ENCODE measurements at places on chromosomes 13 and 19.

DNA sequence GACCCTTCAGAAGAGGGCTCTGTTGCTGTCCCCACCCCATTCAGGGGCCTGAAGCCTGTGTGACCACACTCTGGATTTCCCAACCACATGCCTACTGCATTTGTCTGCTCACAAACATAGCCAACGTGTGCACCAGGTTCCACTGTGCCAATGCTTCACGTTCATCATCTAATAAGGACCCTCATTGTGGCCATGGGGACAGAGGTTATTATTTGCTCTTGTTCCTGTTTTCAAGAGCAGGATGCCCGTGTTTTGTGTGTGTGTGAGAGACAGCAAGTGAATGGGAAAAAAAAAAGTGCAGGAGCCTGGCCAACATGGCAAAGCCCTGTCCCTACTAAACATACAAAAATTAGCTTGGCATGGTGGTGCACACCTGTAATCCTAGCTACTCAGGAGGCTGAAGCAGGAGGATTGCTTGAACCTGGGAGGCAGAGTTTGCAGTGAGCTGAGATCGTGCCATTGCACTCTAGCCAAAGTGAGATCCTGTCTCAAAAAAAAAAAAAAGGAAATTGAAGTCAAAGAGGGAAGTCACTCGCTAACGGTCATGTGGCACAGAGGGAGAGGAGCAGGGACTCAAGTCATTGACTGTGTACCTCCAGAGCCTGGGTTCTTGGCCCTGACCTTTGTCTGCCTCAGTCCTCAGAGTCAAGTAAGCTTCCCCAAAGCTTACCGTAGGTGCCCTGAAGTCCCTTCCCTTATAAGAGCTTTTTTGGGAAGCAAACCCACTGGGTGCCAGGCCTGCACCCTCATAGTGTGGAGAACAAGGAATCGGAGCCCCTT lies 6.9 kb downstream of the B3GNT8 start:
- peak; percentile 60 for DNase-seq

DNA sequence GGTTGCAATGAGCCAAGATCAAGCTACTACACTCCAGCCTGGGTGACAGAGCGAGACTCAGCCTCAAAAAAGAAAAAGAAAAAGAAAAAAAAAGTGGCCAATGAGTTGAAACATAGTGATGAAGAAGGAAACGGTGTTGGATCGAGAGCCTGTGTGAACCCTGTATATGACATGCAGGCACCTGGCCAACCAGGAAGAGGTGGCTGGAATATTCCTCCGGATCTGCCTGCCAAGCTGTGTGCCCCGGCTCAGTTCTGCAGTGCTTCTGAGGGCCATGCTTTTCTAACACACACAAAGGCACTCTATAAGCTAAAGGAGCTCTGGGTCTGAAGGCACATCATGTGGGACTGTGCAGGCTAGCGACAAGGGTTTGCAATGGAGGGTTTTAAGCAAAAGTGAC lies 3.7 kb upstream of the ZNF444 start:
- DNase-seq: no peak

GRCh38 chr13:107459430-107459829 lies 755.9 kb downstream of the LIG4 start:
- DNase-seq: no peak

- DNase-seq: no peak
Observed at GRCh38 chr19:41457241-41457640, 14.3 kb downstream of the ERICH4 start.

DNA sequence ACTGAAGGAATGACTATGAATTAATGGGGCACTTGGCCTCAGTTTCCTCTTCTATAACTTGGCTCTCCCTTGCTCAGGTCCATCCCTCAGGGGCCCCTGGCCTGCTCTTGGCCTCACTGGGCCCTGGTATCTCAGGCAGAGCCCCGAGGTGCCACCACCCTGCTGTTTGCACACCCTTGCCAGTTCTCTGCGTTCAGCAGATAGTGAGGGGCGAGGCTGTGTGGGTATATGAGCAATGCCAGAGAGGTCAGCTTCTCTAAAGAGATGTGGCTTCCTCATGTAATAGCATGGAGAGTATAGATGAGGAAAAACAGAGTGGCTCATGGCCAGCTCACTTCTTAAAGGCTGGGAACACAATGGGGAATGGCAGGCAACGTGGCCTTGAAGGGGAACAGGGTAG lies 76.1 kb downstream of the CYSLTR2 start:
- no peak for DNase-seq

DNA sequence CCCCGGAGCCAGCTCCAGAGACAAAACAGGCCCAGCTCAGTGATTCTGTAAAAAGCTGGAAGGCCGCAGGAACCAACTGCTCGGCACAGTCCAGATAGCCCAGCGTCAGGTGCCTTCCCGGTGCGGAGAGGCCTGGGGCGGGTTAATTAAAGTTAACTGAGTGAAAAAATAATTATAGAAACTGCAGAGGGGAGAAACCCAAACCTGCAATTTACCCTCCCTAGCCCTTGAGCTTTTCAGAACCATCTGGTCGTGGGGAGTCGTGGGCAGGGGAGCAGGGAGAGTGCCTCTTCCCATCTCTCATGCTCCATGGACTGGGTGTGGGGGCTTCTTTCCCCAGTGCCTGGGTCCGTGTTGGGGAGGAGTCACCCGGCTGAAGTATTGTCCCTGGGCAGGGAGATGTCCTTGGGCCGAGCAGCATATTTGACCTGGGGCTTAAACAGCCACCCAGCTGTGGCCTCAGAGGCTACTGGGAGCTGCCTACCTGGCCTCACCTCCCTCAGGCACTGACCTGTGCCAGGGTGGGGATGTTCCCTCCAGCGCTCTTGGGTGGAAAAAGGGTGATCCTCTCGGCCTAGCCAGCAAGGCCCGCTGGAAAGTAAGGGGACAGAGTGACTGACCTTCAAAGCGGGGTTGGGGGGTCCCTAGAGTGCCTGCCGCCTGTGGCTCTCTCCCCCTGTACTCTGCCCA lies 65.9 kb downstream of the CHST8 start:
- DNase-seq: peak; percentile 15

DNA sequence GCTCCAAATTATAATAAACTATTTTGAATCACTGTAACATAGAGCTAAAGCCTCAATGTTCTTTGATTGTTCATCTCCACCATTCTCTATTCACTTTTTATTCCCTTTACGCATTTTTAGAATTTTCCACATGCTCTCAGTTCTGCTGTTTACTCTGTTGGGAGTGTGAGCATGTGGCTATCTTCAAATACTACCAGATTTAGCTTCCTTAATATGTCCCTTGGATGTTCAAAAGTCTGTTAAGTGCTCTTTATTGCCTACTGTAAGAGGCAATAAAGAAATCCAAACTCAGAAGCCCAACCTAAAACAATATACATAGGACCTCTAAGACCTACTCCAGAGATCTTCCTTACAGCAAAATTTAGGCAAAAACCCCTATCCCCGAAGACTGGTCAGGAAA lies 34.5 kb downstream of the MTMR6 start:
- no peak for DNase-seq

GRCh38 chr13:43333176-43333575 lies 309.8 kb downstream of the DNAJC15 start:
- no peak for DNase-seq

DNA sequence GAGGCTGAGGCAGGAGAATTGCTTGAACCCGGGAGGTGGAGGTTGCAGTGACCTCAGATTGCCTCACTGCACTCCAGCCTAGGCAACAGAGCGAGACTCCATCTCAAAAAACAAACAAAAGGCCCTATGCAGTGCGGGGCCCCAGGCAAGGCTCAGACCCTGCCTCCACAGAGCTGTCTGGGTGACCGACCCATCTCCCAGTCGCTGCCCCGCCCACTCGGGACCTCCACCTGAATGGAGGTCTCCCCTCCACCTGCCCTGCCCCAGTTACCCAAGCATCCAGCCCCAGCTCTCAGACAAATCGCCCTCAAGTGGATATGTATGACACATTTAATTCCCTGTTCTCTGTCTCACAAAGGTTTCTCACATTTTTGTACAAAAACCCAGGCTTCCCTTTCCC lies 2.2 kb upstream of the GARIN5B start:
- no peak for DNase-seq

- DNase-seq: no peak
Observed at GRCh38 chr13:61113140-61113658, 302.4 kb downstream of the PCDH20 start.

GRCh38 chr19:5424192-5424973 lies 30.8 kb upstream of the ZNRF4 start:
- no peak for DNase-seq

DNA sequence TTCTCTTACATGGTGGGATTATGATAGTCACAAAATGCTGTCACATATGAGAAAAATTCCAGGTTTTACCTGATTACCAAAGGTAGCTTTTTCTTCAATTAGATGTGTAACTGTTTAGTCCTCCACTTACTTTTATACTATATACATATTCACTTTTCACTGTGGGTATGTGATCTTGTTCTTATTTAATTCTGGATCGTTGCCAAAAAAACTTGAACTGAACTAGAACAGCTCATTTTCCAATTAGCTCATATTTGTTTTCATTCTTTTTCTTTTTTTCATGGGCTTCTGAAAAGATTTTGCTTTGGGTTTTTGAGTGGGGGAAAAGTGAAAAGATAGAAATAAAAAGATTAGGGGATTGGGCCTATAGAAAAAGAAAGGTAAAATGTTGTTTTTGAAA lies 291.9 kb downstream of the NDFIP2 start:
- no peak for DNase-seq

- DNase-seq: no peak
Observed at GRCh38 chr13:40352380-40352778, 314.1 kb downstream of the FOXO1 start.

GRCh38 chr13:98050041-98050466 lies 92.8 kb upstream of the FARP1 start:
- no peak for DNase-seq

- no peak for DNase-seq
Observed at GRCh38 chr13:58318495-58319167, 687.1 kb downstream of the PCDH17 start.

- DNase-seq: no peak
Observed at GRCh38 chr19:2226051-2226839, 9.9 kb downstream of the PLEKHJ1 start.

DNA sequence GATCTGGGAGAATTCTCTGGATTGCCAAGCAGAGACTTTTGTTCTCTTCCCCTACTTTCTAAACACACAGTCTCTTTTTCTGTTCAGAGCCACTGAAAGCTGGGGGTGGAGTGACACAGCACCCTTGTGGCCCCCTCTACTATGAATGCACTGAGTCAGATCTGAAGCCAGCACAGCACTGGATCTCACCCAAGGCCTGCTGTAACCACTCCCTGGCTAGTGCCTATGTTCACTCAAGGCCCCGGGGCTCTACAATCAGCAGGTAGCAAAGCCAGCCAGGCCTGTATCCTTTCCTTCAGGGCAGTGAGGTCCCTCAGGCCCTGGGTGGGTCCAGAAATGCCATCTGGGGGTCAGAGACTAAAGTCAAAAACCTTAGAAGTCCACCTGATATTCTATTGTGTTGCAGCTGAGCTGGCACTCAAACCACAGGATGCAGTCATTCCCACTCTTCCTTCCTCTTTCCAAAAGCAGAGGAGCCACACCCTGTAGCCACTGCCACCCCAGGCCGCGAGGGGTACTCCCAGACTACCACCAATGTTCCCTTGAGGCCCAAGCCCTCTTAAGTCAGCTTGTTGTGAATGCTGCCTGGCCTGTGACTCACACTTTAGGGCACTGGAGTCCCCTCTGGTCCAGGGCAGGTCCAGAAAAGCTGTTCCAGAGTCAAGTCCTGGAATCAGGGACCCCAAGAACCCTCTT lies 110.1 kb upstream of the RXFP2 start:
- DNase-seq: no peak

DNA sequence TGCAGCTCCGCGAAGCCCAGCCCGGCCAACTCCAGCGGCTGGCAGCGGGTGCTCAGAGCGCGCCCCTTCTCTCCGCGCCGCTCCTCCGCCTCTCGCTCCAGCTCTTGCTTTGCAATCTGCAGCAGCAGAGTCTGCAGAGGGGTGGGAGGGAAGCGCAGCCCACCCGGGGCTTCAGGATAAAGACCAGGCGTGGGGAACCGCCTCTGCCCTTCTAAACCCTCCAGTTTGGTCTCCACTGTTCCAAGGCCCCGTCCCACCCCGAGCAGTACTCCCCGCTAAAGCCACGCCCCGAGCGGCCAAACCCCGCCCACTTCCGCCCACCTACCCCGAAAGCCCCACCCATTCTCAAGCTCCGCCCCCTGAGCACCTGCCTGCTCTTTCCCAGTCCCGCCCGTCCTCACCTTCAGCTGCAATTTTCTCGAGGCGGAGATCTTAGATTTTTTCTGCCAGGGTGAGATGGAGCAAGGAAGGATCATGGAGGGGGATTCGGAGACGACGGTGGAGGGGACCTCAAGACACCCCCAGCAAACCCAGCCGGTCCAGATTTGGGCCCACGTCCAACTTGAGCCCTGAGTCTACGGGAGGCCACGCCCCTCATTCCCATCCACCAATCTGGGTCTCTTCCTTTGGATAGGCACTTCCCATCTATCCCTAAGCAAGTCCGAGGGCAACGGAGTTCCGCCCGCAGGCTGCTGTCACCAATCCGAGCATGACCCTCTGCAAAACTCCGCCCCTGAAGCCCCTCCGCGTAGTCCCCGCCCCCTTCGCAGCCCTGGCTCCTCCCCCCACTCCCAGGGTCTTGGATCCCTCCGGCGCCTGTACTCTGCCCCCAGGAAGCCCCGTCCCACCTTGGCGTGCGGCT lies 1.1 kb downstream of the TNNI3 start:
- DNase-seq: no peak

DNA sequence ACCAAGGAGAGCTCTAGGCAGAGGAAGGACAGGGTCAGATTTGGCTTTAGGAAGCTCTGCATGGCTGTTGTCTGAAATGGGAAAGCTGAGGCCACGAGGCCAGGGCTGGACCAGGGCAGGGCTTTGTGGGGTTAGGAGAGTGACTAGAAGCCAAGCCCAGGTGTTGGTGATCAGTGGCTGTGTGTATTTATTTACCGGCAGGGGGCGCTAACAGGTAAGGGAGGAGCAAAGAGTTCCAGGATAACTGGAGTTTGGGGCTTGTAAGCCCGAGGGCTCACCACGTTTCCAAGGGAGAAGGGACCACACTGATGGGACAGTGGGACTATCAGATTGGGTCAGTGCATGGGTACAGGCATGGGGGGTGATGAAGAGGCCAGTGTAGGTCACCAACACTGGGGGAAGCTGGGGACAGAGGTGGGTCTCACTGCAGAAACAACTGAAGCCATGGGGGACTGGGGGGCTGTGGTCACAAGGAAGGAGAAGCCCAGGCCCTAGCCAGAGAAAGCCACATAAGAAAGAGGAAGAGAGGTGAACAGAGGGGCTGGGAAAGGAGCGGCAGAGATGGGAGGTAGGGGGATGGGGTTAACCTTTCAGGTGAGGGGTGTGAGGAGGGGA lies 3.9 kb downstream of the TMEM147 start:
- no peak for DNase-seq

DNA sequence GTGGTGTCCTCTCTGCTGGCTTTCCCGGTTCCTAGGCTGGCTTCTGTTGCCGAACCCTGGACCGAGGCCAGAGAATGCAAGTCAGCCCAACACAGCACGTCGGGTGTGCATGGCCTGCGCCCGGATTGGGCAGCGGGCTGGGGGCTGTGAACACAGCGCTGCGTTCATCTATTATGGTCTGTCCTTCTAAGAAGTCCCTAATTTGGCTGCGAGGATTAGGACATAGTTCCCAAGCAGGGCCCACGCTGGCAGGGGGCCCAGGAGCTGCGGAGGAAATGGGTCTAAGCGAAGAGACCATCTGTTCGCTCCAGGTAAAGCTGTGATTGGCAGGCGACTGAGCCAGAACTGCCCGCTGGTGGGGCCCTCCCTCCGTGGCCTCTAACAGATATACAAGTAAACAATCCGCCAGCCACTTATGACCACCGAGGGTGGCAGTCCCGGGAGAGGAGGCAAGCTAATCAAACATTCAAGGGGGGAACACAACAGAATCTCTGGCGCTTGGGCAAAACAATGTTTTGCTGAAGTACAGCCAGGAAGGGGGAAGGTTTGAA lies 6.0 kb downstream of the SYCE2 start:
- peak; percentile 93 for DNase-seq
